ENCODE measurements at places on chromosomes 1 and 21.

DNA sequence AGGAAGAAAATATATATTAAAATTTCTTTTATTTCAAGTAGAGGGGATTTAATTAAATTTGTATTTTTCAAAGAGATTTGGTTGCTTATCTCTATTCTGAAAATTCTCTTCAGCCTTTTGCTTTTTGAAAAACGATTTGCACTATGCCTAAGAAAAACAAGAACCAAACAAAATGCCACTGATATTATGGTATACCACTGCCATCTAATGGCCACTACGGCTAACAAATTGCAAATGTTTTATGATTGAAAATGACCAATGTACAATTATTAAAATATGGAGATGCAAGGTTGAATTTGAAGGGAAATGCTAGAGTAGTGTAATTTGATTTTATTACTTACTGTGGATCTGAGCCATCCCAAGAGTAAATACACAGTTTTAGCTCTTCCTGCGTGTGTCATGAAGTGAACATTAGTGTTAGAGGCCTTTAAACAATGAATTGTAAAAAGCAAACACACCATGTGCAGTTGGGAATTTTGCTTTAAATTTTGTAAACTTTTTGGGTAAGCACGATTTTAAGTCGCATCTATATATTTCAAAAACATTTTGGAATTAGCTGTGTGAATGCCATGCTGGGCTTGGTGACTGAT is 137.4 kb upstream of the USP25 start:
- no peak for DNase-seq

- peak; percentile 41 for DNase-seq
Measured at GRCh38 chr21:41665766-41666595, 100.9 kb downstream of the RIPK4 start.

DNA sequence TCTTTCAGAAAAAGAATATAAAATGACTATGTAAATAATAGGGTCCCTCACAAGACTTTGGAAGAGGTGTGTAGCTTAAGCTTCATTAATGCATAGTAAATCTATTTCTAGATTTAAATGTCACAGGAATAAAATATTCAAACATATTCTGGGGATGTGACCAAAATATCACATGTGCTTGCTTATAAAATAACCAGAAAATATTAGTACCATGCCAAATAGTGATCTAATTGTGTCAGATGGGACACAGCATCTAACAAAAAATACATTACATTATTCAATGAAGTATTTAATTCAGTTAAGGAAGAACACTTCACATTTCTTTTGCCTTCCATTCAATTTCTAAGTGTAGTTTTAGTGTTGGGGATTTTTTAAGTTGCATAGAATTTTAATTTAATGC is 179.5 kb downstream of the LRRC40 start:
- DNase-seq, result no peak

GRCh38 chr1:186682736-186683135 is 2.5 kb upstream of the PTGS2 start:
- no peak for DNase-seq

GRCh38 chr1:205229399-205229871 is 1.7 kb downstream of the TMCC2 start:
- no peak for DNase-seq
